ENCODE measurements at places on chromosomes 1 and 21. TPM values are rescaled to one million over a fixed set of nuclear protein-coding genes. Genes with fewer than 3 reads are reported as not detected.

B4GALT2 gene
- 0.21 TPM for polyA plus RNA-seq

BEST4 gene
- not detected for polyA plus RNA-seq

OR10J1 gene
- polyA plus RNA-seq: not detected

DNA sequence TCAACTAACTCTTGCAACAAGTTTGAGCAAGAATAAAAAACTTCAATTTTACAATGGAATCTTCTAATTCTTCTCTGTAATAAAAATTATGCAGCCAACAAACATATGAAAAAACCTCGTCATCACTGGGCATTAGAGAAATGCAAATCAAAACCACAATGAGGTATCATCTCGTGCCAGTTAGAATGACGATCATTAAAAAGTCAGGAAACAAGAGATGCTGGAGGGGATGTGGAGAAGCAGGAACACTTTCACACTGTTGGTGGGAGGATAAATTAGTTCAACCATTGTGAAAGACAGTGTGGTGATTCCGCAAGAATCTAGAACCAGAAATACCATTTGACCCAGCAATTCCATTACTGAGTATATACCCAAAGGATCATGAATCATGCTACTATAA lies 327.5 kb upstream of the LYPLAL1 start:
- H3K27ac ChIP-seq: no peak overlapping the region
- H3K4me1 ChIP-seq: no peaks in the 10 kb centered on the region
- no peak for DNase-seq
- no peaks in the 10 kb centered on the region for H3K27me3 ChIP-seq
- H3K36me3 ChIP-seq: no peaks in the 10 kb centered on the region

DNA sequence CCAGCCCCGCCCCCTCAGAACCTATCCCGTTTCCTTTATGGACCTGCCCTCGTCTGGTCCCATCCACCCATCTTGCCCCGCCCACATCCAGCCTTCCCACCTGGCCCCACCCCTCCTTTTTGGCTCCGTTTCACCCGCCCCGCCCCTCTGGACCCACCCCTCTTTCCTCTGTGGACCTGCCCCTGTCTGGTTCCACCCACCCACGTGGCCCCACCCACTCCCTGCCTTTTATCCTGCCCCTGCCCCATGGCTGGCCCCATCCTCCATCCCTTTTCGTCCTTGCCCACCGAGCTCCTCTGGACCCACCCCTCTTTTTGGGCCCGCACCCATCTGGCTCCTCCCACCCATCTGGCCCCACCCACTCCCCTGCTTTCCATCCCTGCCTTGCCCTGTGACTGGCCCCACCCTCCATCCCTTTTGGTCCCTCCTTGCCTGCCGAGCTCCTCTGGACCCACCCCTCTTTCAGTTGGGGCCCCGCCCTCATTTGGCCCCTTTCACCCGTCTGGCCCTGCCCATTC lies 177.3 kb downstream of the CAMTA1 start:
- H3K27ac ChIP-seq: no peak overlapping the region
- no peak overlapping the region for H3K4me3 ChIP-seq
- no peaks in the 10 kb centered on the region for H3K36me3 ChIP-seq
- peaks cover 52% of the 10 kb centered on the region for H3K27me3 ChIP-seq

MARK1 gene
- polyA plus RNA-seq: not detected

DNA sequence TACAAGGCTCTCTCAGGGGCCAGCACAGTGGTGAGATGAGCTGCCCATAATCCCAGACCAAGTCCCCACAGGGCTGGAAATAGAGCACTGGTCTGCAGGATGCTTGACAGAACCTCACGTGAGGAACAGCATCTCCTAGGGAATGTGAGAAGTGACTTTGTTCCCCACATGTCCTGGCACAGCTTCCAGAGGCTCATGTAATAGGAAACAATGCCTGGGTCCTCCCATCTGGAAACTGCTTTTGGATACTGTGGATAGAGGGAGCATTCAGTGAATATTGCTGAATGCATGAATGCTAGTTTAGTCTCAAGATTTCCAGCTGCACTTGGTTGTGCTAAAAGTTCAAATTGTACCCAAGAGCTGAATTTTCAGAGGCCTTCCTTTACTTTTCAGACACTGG lies 146.2 kb downstream of the TNR start:
- H3K36me3 ChIP-seq: no peaks in the 10 kb centered on the region
- H3K4me1 ChIP-seq: peaks cover 45% of the 10 kb centered on the region
- H3K27ac ChIP-seq: no peak overlapping the region
- no peak overlapping the region for H3K4me3 ChIP-seq
- H3K27me3 ChIP-seq: peaks cover 11% of the 10 kb centered on the region

GRCh38 chr1:101859941-101860340 lies 136.8 kb downstream of the OLFM3 start:
- H3K36me3 ChIP-seq: no peaks in the 10 kb centered on the region
- H3K27me3 ChIP-seq: no peaks in the 10 kb centered on the region
- H3K27ac ChIP-seq: no peak overlapping the region
- DNase-seq: no peak

- no peaks in the 10 kb centered on the region for H3K36me3 ChIP-seq
- no peak overlapping the region for H3K4me3 ChIP-seq
- DNase-seq: no peak
- no peak overlapping the region for H3K27ac ChIP-seq
- H3K4me1 ChIP-seq: no peaks in the 10 kb centered on the region
Measured at GRCh38 chr1:35661474-35661795, 20.1 kb upstream of the PSMB2 start.

LZIC gene
- 36.0 TPM for polyA plus RNA-seq

EXO1 gene
- 0.72 TPM for polyA plus RNA-seq

GBP7 gene
- 0.15 TPM for polyA plus RNA-seq

SV2A gene
- not detected for polyA plus RNA-seq

DNA sequence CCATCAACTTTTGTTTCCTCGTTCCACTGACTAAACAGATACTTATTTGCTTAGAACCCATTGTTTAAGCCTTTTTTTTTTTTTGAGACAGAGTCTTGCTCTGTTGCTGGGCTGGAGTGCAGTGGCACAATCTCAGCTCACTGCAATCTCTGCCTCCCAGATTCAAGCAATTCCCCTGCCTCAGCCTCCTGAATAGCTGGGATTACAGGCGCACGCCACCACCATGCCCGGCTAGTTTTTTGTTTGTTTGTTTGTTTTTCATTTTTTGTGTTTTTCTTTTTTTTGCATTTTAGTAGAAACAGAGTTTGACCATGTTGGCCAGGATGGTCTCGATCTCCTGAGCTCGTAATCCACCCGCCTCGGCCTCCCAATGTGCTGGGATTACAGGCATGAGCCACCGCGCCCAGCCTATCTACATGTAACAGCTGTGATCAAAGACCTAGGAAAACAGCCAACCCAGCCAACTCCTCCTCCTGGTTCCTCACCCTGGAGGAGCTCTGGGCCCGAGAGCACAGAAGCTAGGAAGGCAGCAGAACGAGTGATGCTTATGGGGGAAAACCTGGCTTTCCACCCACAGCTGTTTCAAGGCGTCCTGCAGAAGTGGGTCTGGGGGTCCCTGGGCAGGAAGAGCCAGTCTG lies 32.9 kb downstream of the KCNN3 start:
- DNase-seq: no peak
- no peaks in the 10 kb centered on the region for H3K4me1 ChIP-seq
- peaks cover 10% of the 10 kb centered on the region for H3K27me3 ChIP-seq
- H3K36me3 ChIP-seq: no peaks in the 10 kb centered on the region
- no peak overlapping the region for H3K4me3 ChIP-seq

VHLL gene
- not detected for polyA plus RNA-seq
